ENCODE measurements at places on chromosomes 12 and 14. TPM values are rescaled to one million over a fixed set of nuclear protein-coding genes. Genes with fewer than 3 reads are reported as not detected.

The NGB gene
- total RNA-seq, result not detected

The TMEM132D gene
- total RNA-seq, result 0.32 TPM

The SAMD15 gene
- total RNA-seq, result 1.3 TPM

The BMP4 gene
- 46.3 TPM for total RNA-seq

The TSPAN19 gene
- total RNA-seq, result not detected

DNA sequence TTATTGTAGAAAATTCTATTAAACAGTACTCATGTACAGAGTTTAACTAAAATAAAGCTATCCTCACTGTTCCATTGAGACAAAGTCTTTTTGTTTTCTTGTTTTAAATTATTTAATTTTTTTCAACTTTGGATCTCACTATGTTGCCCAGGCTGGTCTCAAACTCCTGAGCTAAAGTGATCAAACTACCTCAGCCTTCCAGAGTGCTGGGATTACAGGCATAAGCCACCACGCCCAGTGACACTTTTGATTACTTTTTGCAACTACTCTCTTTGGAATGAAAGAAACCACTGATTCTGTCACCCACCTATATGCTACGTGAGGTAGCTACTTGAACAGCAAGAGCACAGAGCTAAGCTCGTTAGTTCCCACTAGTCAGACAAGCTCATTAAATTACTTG lies 17.1 kb downstream of the ZFC3H1 start:
- DNase-seq, result no peak

DNA sequence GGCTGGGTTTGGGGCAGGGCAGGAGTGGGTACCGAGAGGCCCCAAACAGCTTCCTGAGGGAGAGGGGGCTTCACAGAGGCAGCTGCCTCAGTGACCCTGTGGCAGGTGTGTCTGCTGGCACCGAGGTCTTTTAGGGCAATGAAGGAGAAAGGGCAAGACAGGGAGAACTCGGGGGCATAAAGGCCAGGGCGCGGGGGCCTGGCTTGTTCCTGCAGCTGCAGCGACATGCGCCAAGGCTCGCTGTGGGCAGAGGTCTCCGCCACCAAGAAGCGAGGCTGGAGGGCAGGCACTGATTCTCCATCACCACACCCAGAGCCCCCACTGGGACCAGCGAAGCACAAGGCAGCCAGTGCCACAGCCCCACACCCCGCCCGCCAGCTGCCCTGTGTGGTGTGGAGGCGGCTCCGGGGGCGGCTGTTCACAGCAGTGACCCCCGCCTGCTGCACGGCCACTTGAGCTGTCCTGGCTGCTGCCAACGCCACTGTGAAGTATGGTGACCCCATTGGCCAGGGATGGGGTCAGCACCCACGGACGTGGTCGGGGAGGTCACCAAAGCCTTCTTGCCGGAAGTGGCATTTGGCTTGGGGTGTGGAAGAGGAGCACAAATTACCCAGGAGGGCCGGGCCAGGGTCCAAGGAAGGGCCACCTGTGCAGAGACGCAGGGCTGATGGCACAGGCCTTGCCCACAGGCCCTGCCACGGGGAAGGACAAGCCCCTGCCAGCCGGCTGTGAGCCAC lies 16.4 kb downstream of the BAG5 start:
- no peak for DNase-seq

DNA sequence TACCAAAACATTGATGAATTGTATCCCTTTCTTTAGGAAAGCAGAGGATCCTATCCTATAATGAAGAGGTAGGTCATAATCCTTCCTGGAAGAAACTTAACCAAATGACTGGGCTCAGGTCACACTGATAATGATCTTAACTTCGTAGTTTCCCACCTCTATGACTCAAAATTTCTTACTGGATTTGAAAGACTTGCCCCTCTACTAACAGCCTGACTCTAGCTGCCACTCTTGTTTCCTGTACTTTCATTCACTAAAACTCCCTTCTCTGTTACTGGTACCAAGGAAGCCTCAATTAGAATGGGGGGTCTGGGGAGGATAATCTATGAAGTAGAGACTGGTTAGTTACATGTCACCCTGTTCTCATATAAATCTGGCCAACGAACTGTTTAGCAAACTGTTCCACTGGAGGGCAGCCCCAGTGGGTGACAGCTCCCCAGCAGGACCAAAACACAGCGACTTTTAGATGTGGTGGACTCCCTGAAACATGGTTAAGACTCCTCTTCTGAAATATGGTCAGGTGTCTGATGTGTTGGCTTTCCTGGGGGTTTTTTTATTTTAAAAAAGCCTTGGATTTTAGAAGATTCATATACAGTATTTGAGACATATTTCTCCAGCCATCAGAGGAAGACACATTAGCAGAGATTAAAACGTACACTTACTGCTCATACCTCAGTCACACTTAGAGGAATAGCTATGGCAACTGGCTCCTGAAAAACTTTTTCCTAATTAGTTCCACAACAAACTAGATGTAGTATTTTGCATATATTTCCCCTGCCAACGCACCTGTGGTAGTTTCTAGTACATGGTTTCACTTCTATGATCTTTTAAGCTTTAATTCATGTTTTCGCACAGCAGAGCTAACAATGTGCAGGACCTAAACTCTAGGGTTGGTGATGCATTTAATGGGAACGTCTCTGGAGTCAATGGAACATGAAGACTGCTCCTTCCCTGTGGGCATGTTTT lies 72.3 kb downstream of the ACADS start:
- no peak for DNase-seq

DNA sequence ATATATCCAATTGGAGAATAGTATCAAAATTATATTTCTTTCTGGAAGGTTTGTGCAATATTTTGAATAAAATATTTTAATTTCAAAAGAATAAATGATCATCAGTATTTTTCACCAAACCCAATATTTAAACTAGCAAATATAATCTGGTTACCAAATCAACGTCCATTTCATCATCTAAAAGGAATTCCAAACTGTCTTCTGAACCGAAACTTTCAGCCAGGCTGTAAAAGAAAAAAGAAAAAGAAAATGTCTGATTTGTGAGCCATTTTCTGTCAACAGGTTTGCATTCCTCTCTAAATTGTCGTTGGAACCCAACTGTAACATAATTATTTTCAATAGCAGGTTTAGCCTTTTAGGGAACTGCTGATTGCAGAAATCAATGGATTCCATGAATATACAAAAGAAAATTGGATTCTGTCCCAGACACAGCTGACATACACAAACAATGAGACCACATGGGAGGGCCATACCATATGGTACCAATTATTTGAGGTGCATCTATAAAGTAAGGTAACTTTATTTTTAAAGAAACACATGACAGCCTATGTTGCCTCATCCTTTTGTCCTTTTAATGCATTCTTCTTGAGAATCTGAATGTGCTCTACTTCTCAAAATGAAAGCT lies 22.7 kb downstream of the SNRPF start:
- no peak for DNase-seq

DNA sequence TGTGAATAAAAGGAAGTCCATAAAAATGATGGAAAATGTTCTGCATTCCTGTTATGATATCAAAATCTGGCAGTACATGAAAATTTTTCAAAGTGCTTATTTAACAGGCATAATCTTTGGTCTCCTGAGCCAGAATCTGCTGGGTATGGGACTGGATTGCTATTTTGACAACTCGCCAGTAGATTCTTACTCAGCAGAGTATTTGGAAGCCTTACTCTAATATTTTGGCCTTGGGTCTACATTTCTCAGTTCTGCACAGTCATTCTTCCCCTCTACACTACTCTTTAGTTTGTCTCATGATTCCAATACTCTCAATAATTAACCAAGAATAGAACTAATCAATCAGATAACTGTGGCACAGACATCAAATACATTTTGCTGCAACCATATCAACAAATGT lies 1.1 kb upstream of the SLCO1B1 start:
- no peak for DNase-seq

- DNase-seq, result no peak
Measured at GRCh38 chr12:61018571-61018970, 1241.6 kb upstream of the USP15 start.

- DNase-seq, result no peak
Measured at GRCh38 chr12:116564080-116564479, 4.9 kb downstream of the MAP1LC3B2 start.

- DNase-seq, result no peak
Measured at GRCh38 chr14:59274991-59275391, 86.5 kb downstream of the DAAM1 start.

All from urinary bladder (tissue), 4 donors.